ENCODE measurements at places on chromosomes 11 and 22. TPM values are rescaled to one million over a fixed set of nuclear protein-coding genes. Genes with fewer than 3 reads are reported as not detected.

RPS6KB2 gene
- 58.6 TPM for polyA plus RNA-seq

MOGAT2 gene
- not detected for polyA plus RNA-seq

DNA sequence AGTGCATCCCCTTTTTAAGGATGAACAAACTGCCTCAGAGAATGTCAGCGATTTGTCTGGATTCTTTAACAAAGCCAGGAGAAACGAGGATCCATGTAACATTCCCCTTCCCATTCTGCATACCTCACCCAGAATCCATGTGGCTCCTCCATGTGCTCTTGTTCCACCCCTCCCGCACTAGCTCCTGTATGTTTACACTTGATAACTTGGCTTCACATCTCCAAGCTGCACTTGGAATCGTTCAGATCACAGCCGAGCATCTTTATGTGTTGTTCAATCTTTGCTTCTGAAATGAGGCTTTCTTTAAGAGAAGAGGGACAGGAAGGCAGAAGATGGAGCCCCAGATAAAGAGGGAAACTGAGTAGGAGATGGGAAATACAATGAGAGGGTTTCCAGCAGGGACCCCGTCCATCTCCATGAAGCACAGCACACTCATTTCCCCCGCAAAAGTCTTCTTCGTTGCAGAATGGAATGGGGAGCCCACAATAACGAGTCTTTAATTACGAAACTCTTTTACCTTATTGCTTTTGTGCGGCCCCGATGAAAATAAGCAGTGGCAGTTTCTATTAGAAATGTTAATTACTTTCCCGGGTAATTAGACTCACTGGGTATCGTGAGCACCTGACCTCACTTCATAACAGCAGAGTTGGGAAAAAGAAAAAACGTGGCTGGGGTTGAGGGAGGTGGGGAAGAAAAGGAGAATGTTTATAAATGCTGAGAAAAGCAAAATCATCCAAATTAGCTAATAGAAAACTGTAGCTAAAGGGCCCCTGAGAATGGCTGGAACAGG is 96.8 kb upstream of the ISX start:
- no peak for DNase-seq

GRCh38 chr11:122690801-122691548 is 35.5 kb downstream of the UBASH3B start:
- no peak for DNase-seq

DNA sequence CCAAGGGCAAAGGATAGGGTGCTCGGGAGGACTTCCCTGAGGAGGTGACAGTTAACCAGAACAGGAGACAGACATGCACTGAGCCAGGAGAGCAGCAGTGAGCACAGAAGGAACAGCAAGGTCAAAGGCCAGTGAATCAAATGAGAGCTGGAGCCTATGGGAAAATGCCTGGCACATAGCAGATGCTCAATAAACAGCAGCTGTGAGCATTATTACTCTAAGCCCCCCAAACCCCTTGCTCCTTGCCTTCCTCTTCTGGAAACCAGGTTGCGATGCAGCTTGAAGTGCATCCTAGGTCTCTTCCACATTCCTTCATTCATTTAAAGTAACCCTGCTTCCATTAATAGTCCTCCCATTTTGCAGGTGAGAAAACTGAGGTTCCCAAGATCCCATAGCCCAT is 13.0 kb downstream of the ELFN2 start:
- DNase-seq: no peak

DNA sequence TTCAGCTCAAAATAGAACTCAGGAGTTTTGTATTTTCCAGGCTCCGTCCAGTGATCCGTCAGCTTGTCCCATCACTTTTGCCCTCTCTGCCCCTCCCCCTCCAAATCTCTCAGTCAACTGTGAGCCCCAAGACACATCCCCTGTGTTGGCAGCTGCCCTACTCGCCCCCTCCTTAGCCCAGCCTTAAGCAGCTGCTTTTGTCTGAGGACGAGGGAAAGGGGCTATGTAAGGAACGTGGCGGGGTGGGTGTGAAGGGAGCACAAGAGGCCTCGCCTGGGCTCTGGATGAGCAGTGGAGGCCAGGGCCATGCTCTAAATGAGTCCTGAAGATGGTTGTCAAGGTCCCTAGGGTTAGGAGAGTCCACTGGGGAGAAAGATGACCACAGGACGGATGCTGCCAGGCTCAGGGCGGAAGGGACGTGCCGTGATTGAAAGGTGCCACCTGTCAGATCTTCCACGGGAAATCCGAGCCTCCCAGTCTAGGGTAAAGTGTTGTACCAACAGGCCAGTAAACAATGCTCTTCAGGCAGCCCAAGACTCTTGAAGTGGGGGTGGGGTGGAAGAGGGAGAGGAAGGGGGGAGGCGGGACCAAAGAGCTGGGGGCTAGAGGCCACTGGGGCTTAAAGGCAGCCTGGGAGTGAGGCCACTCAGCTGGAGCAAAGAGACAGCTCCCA is at the start of gene SMTNL1:
Gene SMTNL1, plus strand, starts transcription at position 649 of the 673 bp plus-strand sequence. CDS start 5,048 bp downstream, outside the sequence.
- no peak for DNase-seq
